Retina (tissue), 1 donor: ENCODE measurements at places on chromosomes 3 and 15.

- DNase-seq = no peak
These were observed 317.5 kb upstream of the SGO1 start for GRCh38 chr3:20503394-20504082.

DNA sequence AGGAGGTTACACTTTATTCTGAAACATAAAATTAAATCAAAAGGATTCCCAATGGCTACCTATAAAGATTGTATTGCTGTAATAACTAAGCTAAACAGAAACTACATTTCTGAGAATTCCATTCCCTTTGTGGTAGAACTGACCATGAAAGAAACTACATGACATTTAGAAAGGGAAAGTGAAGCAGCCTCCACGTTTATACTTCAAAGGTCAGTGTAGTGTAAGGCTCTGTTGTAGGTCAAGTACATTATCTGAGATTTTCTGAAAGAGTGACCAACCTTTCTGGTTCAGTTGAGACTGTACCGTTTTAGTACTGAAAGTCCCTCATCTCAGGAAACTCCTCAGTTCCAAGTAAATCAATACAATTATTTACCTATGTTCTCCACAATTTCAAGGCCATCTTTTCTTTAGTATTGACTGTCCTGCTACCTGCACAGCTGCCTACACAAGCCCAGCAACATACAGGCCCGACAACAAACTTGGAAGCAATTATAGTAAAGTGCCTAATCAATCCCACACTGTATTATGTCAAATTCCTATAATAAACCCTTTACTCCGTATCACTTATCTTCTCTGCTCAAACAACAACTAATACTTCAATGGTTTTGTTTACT is 343.0 kb downstream of the PLOD2 start:
- no peak for DNase-seq

DNA sequence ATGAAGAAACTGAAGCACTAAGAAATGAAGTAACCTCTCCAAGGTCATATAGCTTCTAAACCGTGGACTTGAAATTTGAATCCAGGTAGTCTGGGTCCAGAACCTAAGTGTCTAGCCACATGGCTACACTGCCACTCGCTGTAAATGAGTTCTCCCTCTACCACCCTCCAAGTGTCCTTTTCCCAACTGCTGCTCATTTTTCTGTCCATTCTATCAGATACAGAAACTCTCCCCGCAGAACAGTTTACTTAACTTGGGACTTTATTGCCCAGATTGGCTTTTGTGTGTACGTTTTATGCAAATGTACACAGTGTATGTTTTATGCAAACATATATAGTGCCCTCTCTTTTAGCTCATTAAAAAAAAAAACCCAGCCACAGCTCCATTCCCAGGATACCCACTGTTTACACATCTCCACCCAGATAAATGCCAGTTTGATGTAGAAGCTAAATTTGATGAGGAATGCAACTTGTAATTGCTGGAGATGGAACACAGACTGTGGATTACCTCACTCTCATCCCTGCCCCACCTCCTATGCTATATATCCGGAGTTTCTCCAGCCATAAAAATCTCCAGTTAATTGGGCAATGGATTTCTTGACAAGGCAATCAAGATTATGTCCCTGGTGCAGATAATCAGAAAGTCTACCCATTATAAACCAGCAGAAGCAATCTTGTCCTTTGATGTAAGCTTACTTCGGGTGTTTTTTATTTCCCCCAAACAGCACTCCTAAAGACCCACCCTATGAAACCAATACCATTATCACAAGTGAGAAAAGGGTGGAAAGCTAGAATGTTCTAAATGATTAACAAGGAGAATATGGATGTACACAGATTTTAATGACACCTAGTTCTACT is 42.0 kb downstream of the THBS1 start:
- no peak for DNase-seq

GRCh38 chr3:184156522-184156955 is 1.4 kb downstream of the DVL3 start:
- DNase-seq = peak; percentile 80

DNA sequence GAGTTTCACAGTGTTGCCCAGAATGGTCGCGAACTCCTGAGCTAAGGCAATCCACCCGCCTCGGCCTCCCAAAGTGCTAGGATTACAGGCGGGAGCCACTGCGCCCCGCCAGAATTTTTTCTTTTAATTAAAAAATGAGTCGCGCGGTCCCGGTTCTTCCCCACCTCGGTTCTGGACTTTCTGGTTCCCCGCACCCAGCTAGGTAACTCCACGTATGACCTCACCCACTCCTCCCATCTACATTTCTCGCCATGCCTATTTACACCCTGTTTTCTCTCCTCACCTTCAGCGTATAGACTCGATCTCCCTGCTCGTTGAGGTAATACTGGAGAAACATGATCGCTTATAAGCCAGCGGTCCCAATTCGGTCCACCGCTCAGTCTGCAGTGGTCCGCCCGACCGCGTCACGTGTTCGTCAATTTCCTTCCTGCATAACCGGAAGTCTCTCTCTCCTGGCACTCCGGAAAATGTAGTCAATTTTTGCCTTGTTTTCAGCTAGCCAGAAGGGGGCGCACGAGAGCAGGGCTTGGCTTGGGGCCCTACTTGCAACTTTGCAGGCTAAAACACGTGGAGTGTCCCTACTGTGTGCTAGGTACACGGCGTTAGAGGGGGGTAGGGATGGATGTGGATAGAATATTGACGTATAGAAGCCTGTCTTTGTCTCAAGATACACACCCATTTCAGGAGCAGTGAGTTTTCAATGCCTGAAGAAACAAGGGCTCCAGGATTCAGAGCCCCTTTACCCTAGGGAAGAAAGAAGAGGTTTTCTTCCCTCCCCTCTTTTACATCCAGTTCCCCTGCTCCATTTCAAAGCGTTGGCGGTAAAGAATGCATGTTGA is at the start of the genes NOP10 and NUTM1:
Gene NOP10 (minus strand): TSS at position 400 of the 839 bp plus-strand sequence. CDS start 63 bp downstream, at position 337.
Gene NUTM1 (plus strand): TSS at position 579 of the 839 bp plus-strand sequence. CDS start 382 bp downstream, outside the sequence.
- DNase-seq = peak; percentile 92

GRCh38 chr15:48267766-48268165 is 61.7 kb downstream of the SLC12A1 start:
- DNase-seq = peak; percentile 9

- no peak for DNase-seq
These were observed 260.7 kb upstream of the UMPS start for GRCh38 chr3:124469555-124469954.

GRCh38 chr3:122052968-122053367 is 2.2 kb upstream of the CD86 start:
- no peak for DNase-seq

GRCh38 chr3:146091397-146091796 is 69.6 kb downstream of the PLOD2 start:
- no peak for DNase-seq

- no peak for DNase-seq
These were observed 1.6 kb upstream of the P3H2 start for GRCh38 chr3:190122198-190122771.

DNA sequence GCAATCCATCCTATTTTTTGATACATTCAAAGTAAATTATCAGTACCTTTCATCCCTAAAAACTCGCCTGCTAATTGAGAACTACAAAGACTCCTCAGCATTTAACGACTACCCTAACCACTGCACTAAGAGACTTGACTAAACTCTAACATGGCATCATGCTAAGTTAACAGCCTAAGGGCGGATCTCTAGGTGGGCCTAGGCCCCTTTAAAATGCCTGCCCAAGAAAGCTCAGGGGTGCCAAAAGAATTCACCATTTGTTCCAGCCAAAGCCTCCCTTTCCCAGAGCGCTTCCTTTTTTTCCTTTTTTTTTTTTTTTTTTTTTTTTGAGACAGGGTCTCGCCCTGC is 568 bp upstream of the NEK4 start:
- no peak for DNase-seq

- no peak for DNase-seq
These were observed 36.1 kb downstream of the ST6GAL1 start for GRCh38 chr3:186966406-186966805.

DNA sequence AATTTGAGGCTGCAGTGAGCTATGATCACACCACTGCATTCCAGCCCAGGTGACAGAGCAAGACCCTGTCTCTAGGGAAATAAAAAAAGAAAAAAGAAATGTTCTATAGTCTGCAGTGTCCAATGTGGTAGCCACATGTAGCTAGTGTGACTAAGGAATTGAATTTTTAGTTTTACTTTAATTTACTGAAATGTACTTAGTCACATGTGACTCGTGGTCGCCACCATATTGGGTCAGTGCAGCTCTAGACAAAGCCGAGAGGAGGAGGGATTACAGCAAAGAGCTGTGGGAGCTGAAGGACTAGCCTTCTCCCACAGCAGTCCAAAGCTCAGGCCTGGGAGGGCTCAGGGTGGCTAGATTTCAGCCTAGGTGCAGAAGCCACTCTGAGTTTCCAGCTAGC is 65.9 kb upstream of the NTRK3 start:
- no peak for DNase-seq

GRCh38 chr3:142274908-142275307 is 49.5 kb upstream of the GK5 start:
- no peak for DNase-seq

DNA sequence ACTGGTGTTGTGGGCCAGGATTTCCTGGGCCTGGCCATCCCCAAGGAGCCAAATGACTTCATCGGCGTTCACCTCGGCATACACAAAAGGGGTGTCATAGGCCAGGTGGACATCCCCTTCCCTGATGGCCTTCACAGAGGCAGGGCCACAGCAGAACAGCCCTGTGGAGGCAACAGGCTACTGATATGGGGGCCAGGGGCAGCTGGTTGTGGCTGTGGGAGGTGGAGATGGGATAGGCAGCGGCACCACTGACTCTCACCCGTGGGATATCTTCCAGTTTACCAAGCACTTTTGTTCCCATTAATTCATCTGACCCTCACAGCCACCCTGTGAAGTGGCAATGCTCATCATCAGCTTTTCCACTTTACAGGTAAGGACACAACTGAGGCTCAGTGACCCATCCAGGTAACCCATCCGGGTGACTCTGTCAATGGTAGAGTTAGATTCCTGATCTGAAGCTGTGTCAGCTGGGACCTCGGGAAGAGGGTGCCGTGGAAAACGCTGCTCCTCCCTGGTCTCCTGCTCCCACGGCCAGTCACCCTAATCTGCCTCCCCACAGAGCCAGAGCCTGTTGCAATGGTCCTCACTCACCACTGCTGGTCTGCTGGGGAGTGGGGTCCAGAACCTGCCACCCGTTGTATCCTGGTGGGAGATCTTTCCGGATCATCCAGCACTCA is 15.3 kb upstream of the TGM5 start:
- DNase-seq = no peak

- DNase-seq = peak; percentile 60
These were observed 69.3 kb downstream of the CHAC1 start for GRCh38 chr15:41022487-41023090.

GRCh38 chr3:62133015-62133414 is 240.3 kb downstream of the FEZF2 start:
- DNase-seq = no peak
